ENCODE measurements at places on chromosomes 16 and 17. TPM values are rescaled to one million over a fixed set of nuclear protein-coding genes. Genes with fewer than 3 reads are reported as not detected.
A peak's percentile ranks its signal among the peaks of the same experiment; 100 is the strongest.

Gene FGF11
- 0.91 TPM for total RNA-seq

Gene ALDH3A1
- 7.1 TPM for total RNA-seq

Gene SLC13A2
- total RNA-seq = 0.42 TPM

Gene ABCA5
- total RNA-seq = 10.0 TPM

Gene KCNG4
- not detected for total RNA-seq

Gene XAF1
- total RNA-seq = not detected

Gene ABCC12
- total RNA-seq = not detected

Gene IGF2BP1
- 601 TPM for total RNA-seq

Gene PIPOX
- total RNA-seq = 2.1 TPM

Gene KCNJ18
- total RNA-seq = not detected

Gene MED13
- total RNA-seq = 77.6 TPM

Gene TNP2
- not detected for total RNA-seq

- no peak for DNase-seq
These were observed 48.7 kb downstream of the TEX14 start for GRCh38 chr17:58643147-58643546.

GRCh38 chr17:81409190-81409935 is 14.1 kb downstream of the BAHCC1 start:
- no peak for DNase-seq

- DNase-seq = no peak
These were observed 47.6 kb downstream of the IL21R start for GRCh38 chr16:27449434-27450195.

- no peak for DNase-seq
These were observed 129.7 kb upstream of the CHMP6 start for GRCh38 chr17:80861892-80862291.

DNA sequence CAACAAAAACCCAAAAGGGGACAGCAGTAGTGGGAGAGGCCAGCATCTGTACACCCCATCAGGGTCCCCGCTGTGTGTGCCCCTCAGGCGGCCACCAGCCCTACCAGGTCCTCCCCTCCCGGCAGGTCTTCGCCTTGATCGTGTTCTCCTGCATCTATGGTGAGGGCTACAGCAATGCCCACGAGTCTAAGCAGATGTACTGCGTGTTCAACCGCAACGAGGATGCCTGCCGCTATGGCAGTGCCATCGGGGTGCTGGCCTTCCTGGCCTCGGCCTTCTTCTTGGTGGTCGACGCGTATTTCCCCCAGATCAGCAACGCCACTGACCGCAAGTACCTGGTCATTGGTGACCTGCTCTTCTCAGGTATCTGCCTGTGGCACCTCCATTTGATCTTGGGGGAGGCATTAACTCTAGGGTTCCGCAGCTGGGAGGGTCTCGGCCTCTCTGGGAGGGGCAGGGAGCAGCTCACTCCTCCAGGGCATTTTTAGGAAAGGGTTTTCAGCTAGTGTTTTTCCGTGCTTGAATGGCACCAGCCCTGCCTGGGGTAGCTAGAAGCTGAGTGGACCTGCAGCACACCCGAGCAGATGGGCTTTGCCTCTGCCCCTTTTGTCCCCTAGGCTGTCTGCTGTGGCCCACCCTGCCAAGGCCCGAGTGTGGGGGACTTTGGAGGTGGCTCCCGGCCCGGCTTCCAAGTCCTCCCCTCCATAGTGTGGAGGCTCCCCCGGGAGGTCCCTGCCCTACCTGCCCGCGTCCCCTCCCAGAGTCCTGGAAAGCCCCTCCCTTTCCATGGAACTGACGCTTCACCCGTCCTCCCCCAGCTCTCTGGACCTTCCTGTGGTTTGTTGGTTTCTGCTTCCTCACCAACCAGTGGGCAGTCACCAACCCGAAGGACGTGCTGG is 2.6 kb downstream of the SYNGR2 start:
- DNase-seq = no peak

GRCh38 chr17:48460052-48460451 is 30.0 kb upstream of the SKAP1 start:
- DNase-seq = peak; percentile 33

DNA sequence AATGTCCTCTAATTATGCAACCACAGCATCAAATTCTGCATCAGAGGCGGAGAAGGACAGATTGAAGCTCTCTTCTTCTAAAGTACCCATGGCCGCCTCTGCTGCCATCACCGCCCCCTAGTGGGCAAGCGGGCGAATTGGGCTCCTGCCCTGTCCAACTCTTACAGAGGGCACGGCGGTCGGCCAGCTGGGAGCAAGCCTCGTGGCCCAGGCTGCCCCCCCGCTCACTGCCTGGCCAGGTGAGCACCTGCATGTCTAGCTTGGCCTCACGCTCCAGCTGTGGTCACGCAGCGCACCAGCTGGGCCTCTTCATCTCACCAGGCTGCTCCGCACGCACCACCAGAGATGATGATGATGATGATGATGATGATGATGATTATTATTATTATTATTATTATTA is 146.1 kb upstream of the TOM1L1 start:
- DNase-seq = no peak

DNA sequence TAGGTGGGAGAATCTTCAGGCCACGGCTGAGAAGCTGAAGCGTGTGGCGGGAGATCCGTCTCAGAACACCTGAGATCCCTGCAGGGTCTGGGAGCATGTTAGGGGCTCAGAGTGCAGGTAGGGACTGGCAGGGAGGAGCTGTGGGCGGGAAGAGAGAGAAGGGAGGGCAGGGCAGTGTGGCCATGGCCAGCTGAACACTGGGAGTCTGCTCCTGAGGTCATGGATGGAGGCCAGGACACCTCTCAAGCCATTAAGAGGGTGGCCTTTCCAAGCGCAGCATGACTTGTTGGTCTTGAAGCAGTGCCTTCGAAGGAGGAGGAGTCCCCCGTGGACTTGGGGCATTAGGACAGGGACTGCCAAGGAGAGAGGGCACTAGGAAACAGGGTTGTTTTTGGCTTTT is 23.7 kb downstream of the NAA60 start:
- no peak for DNase-seq

GRCh38 chr17:78472035-78472905 is 93.8 kb downstream of the PGS1 start:
- DNase-seq = no peak

- DNase-seq = no peak
These were observed 69.3 kb downstream of the STXBP4 start for GRCh38 chr17:55037828-55038227.

DNA sequence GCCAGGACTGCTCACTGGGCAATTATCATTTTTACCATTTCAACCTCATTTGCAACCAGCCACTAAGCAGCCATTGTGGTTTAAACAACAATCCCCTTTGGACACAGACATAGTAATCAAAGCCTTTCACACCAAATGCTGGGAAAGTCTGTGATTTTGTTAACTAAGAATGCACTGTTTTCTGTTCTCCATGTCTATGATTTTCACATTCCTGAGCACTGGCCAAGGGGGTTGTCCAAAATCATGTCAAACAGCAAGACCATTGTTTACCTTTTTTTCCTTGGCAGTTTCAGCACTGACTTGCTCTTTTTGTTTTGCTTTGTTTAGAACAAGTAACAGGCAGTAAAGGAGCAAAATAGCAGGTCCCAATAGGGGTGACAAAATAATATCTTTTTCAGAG is 106.3 kb upstream of the SIAH1 start:
- no peak for DNase-seq

DNA sequence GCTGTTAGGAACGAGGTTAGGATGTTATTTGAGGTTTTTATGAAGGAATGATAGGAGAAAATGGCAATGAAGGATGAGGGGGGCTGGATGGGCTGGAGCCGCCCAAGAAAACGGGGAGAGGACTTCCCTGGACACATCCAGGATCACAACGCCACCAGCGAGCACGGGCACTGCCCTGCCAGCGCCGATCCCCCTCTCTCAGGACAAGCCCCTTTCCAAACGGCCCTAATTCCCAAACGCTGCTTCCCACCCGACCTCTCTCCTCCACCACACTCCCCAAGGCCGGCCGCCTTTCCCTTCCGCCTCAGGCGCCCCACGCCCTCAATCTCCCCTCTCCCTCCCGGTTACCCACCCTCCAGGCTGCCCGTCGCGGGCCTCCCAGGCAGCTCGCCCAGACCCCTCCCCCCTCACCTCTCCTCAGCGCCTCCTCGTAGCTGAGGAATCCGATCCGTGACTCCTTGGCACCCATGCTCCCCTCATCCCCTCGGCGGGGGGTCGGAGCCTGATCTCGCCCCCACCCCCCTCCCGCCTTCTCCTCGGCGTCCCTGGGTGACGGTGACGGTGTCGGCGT is 377 bp downstream of the USP32 start:
- DNase-seq = peak; percentile 88

GRCh38 chr17:78226759-78227454 is 4.5 kb upstream of the TMEM235 start:
- DNase-seq = no peak

GRCh38 chr17:82296511-82297279 is 20.7 kb downstream of the CD7 start:
- no peak for DNase-seq

DNA sequence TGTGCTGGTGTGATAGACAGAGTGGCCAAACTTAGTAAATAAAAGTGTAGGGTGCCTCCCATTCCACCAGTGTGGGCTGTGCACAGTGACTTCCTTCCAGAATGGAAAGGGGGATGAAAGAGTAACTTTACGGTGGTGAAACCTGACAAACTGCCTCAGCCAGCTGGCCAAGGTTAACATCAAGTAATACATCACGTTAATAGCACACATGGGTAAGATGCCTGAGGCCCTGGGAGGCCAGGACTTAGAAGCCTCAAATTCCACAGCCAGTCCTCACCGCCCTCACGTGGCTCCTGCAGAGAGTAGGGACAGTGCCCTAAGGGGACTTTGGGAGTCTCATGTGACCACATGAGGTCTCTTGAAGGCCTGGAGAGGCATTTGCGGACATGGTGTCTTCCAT is 14.1 kb downstream of the RMI2 start:
- DNase-seq = peak; percentile 89

DNA sequence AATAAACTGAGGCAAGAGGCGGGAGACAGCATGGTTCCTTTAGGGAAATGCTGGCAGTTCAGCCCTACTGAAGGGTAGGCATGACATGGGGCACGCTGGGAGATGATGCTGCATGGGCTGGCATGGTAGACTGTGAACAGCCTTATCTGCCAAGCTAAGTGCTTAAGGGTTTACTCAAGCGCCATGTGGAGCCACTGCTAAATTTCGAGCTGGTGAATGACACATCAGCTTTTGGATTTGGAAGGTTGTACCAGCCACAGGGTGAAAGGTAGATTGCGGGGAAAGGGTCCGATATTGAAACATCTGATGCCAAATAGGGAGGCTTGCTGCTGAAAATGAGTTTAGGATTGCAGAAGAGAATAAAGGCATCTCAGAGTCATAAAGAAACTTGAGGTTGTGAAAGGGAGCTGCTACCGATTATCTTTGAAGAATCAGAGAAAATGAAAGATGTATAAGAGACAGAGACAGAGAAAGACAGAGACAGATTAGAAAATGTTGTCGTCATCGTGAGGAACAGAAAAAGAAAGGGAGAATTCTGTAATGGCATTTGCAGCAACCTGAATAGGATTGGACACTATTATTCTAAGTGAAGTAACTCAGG is 16.3 kb downstream of the PIK3R5 start:
- no peak for DNase-seq

DNA sequence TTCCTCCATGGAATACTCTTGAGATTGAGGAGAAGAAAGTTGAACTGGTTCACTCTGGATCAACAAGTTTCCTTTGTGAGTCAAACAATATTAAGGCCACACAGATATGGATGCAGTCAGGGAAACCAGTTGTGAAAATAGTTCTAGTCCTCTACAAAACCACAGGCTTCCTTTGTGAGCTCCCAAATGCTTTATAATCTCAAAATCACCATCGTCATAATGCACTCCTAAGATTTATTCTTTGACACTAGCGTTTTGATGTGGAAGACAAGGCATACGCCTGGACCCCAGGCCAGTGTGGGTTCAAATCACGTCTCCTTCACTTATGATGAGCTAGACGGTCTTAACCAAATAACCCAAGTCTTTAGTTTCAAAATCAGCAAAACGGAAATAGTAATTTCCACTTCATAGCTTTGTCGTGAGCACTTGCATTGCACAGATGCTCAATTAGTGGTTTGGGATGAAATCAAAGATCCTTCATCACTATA is 142.6 kb downstream of the STX8 start:
- DNase-seq = no peak

DNA sequence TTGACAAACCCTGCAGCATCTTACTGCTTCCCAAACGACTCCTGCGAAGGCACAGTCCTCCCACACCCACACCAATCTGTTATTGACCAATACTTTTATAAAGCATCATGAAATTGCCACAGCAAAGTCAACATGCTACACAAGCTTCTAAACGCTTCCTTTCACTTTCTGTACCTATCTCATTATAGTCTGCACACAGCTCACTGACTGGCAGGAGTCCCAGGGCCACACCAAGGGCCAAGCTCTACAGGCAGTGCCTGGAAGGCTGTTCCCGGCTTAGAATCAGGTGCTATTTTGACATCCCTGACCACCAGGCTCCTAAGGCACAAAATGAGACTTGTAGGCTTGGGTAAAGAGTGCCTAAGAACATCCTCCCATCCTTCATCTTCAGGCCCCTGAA is 39.5 kb downstream of the USP7 start:
- no peak for DNase-seq

GRCh38 chr16:87017371-87018012 is 299.7 kb downstream of the C16orf95 start:
- DNase-seq = peak; percentile 13

GRCh38 chr17:66675991-66676371 is 158.9 kb upstream of the CACNG5 start:
- DNase-seq = no peak

DNA sequence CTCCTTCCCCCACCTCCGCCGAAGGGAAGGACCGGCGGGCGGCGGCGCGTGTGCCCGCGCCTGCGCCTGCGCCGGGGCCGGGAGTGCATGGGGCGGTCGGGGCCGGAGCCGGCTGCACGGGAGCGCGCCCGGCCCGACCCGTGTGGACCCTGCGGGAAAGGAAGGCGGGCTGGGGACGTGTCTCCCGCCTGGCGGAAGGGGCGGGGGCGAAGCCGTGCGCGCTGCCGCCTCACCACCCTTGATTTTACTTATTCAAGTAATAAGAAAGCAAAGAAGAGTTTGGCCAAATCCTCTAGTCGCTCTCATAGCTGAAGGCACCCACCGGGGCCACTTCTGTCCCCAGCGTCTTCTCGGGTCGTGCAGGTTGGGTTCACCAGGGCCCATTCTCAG is 596 bp upstream of the PFN1 start:
- DNase-seq = peak; percentile 86

DNA sequence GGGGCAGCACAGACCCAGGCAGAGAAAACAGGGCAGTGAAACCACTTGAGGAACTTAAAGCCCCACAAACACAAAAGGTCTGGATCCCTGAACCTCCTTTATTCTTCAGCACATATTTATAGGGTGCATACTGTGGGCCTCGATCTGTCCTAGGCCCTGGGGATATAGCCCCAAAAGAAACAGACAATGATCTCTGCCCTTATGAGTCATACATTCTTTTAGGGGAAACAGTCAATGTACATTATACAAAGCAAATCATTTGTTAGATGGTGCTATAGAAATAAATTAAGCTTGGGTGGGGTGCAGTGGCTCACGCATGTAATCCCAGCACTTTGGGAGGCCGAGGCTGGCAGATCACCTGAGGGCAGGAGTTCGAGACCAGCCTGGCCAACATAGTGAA is 10.0 kb upstream of the HES7 start:
- DNase-seq = no peak

GRCh38 chr17:32862940-32863339 is 14.0 kb downstream of the MYO1D start:
- no peak for DNase-seq
